ENCODE measurements at places on chromosomes 12 and 14.

GRCh38 chr12:64895526-64895925 lies 71.1 kb downstream of the TBC1D30 start:
- peak; percentile 16 for DNase-seq

DNA sequence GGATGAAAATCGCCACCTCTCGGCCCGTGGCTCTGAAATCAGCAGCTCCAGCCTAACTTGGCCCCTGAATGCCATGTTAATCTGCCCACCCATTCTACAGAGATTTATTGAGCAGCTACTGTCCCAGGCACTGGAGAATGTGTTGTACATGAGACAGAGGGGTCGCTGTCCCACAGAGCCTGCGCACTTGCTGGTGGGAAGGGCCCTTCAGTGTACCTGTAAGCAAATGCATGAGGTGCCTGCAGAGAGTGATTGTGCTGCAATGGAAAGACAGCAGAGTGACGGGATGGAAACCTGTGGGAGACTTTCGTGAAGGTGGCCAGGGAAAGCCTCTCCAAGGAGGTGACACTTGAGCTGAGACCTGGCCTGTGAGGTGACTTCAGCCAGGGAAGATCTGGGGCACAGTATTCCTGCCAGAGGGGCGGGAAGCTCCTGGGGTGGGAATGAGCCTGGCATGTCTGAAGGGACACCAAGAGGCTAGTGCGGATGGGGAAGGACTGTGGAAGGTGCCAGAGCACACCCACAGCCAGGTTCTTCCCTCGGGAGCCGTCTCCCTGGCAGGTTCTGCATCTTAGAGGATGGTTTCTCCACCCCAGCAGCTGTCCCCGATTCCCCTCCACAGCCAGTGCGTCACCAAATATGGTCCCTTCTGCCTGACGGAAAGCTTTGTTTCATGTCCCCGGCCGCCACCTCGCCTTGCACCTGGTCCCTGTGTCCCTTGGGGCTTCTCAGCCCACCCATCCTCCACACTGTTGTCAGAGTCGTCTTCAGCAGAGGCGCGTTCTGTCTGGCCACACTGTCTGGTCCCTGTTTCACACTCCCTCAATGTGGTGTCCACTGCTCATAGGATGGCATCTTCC lies 8.7 kb downstream of the SMIM41 start:
- no peak for DNase-seq

DNA sequence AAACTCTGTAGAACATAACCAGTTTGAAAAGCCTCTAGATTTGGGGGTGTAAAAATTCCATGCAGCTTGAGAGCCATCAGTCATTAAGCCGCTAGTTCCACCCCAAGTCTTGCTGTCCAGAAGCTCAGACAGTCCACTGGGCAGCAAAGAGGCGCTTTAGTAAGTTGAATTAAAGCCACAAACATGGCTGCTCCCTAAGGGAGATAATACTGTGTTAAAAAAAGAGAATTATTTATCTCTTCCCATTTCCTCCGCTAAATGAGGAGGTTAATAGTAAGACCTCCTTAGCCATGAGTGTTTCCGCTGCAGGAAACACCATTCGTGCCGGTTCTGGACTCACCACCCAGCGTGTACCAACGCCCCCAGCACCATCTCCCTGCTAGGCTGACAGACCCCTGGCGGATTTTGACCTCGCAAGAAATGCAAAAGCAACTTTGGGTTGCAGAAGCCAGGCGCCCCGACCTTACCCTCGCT lies 536 bp downstream of the TM7SF3 start:
- peak; percentile 45 for DNase-seq

DNA sequence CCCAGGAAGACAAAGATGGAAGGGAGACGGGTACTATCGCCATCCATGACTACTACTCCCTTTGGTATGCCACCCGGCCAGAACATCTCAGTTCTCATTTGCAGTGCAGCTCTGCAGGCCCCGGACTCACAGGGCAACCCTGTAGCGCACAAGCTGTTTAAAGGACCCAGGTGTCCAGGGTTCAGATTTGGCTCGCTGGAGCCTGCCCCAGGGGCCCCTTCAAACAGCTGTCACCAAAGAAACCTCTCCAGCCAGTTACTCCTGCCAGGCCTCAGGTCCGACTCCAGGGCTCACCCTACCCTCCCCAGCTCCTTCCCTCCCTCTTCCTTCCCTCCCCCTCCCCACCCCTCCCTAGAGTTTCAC lies 5.5 kb upstream of the CHD4 start:
- DNase-seq: no peak

- peak; percentile 87 for DNase-seq
Measured at GRCh38 chr14:59438195-59438647, 27.0 kb downstream of the GPR135 start.

DNA sequence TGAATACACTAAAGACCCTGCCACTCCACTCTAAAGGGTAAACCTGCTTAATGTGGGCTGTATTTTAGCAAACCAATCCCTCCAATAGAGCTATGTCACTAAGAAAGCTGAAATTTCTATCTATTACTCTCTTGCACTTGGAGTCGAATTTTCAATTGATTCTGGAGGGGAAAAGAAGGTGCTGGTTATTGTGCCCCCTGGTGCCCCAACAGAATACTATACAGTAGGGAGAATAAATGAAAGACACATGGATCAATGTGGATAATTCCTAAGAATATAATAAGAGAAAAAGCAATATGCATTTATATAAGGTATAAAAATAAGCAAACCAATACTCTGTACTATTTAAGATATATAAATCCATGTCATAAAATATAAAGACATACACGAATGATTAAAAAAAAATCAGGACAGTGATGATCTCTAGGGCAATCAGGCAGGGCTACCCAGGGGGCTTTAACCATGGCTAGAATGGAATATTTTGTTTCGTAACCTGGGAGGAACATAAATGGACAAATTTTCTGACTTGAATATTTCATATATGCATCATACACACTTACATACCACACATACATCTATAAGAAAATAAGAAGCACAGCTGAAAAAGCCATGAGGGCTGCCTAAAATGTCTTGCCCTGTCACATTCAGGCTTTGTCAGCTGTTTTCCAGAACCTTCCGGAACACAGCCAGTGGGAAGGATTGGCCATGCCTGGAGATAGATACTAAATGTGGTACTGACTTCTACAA lies 54.4 kb downstream of the EFCAB11 start:
- peak; percentile 54 for DNase-seq

- no peak for DNase-seq
Measured at GRCh38 chr14:93997916-93998870, 1.1 kb downstream of the CCDC197 start.

- DNase-seq: no peak
Measured at GRCh38 chr12:109575683-109576082, 2.1 kb downstream of the MVK start.

- DNase-seq: peak; percentile 25
Measured at GRCh38 chr12:76558684-76559399, 729 bp downstream of the OSBPL8 start.

DNA sequence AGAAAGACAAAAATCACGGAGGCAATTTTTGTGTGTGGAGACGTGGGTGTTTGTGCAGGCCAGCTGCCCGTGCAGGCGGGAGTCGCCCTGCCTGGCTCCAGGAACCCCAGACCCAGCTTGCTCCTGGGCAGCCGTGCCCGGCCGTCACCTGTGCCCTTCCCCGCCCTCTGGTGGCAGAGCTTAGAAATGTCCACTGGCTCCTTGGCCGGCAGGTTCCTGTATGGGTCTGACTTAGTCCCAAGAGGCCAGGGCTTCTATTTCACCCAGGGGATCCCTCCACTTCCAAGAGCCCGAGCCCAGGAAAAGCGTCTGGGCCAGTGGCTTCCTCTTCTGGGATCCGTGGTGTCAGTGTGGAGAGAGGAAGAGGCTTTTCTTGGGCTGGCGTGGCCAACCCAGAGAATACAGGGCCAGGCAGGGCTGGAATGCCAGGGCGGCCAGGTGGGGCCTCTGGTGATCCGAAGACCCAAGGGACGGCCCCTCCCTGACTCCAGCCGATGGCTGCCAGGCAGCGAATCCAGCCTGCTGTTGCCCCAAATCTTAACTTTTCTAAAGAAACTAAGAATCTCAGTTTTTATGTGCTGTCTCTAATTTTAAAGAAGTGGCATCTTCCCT lies 120.9 kb downstream of the TMEM132C start:
- no peak for DNase-seq

Measured in fibroblast of pulmonary artery (primary cell).